COR-L47 (cell line): ENCODE measurements at places on chromosomes 11 and 22.

GRCh38 chr22:39873965-39874364 is 19.6 kb downstream of the ENTHD1 start:
- DNase-seq: no peak

DNA sequence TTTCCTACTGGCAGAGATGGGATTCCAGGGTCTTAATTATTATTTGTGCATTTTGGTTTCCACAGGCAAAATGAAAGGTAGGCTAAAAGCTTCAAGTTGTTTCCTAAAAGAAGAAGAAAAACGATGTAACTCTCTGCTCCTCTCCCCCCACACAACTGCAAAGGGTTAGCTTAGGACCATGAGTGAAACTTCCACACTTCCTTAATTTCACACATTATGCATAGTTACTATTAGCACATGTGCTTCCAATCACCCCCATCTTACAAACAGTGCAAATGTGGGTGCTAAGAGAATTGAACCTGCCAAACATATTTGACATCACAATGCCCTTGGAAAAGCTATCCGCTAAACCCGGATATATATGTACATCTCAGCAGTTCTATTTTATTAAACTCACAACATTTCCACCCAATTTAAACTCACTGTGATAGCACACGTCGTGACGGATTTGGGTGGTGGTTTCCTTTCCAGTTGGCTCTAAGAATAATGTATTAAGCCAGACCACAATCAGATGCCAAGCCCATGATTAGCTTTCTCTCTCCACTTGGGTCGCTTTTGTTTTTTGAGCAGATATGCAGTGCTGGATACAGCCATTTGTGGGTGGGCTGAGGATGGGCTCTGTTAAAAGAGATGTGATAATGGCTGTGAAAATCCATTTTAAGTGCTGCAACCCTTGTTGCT is 245.0 kb upstream of the POU2AF2 start:
- no peak for DNase-seq

DNA sequence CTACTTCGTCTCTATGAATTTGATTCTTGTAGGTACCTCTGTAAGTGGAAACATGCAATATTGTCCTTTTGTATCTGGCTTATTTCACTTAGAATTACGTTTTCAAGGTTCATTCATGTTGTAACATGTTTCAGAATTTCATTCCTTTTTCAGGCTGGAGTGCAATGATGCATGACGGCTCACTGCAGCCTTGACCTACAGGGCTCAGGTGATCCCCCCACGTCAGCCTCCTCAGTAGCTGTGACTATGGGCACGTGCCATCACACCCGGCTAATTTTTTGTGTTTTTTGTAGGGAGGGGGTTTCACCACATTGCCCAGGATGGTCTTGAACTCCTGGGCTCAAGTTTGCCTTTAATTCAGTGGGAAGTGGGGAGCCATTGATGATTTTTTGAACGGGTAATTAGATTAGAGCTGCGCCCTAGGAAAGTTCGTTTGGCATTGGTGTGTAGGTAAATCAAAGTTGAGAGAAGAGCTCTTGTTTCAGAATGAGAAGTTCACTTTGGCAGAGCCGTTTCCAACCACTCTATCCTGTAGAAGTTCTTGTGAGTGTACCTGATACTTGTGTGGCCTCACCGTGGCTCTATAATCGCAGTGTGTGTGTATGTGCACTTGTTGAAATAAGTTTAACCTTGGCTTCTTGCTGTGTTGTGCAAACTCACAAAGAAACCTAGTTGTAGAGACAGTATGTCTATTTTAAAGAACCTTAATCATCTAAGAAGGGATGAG is 115.9 kb downstream of the NAV2 start:
- no peak for DNase-seq

- no peak for DNase-seq
Measured at GRCh38 chr11:15557457-15558230, 442.9 kb downstream of the INSC start.

- no peak for DNase-seq
Measured at GRCh38 chr11:113496026-113496651, 20.9 kb upstream of the DRD2 start.

DNA sequence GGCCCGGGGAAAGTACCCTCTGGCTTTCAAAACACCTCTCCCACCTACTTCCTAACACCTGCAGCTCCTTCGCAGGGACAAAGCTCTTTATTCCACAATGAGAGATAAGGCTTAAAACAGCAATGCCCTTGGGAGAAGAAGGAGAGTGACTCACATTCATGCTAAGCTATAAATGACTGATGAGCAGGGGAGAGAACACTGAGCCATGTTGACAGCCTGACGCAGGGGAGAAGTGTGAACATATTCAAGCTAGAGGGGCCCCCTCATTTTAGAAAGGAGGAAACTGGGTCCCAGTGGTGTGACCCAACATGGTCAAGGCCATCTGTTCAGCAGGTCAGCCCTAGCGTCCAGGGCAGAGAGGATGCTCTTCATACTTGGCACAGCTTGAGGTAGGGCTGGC is 171.8 kb downstream of the DSCAML1 start:
- DNase-seq: no peak

GRCh38 chr11:61041755-61042518 is 60.4 kb upstream of the CD5 start:
- DNase-seq: peak; percentile 84

DNA sequence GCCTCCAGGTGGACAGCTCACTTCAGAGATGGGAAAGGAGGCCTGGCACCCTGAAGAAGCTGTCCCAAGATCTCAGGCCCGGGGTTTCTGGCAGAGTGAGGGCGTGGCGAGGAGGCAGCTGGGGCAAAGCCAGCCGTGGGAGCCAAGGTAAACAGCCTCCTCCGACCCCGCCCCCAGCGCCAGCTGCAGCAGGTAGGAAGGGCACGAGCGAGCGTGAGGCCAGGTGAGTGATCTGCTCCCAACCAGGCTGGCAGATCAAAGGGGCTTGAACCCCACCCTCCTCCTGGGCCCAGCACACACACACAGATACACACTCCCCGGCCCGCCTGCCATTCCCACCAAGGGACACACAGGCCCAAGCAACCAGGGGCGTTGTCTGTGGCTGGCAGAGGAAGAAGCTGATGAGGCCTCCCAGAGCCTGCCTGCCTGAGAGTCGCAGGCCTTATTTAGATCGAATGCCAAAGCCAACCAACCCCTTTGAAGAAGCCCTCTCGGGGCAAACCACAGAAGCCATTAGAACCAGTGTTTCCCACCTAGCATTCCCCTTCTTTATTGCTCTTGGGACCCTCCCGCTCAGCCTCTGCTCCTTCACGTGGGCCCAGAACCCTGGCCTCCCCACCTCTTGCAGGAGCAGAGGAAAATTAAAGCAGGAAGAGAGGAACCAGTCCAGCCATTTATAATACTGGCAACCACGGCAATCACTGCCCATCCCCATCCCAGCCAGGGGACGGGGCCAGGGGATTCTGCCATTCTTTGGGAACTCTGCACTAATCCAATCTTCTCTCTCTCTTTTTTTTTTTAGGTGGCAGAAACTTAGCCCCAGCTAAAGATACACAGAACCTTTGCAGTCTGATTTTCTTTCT is 5.0 kb downstream of the PDGFB start:
- peak; percentile 81 for DNase-seq

DNA sequence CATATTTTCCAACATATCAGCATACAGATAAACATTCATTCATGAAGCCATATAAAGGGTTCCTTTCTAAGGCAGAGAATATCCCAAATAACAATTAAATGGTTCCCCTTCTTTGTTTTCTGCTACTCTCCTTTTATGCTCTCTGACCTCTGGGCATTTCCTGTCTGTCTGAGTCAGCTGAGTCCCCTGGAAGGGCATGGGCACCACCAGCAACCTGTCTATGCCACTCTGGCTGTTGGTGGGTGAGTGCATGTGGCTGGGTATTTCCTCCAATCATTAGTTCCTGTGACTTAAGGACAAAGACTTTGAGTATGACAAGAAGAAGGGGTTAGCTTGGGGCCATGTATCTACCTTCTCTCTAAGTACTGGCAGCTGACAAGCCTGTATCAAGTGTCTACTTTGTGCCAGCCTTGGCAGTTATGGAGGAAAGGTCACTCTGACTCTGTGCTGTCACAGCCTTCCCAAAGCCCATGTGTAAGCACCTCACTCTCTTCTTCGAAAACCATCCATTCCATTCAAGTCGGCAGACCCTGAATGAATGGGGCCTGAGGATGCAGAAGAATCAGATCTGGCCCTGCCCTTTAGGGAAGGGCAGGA is 86.3 kb upstream of the PHOX2A start:
- no peak for DNase-seq

DNA sequence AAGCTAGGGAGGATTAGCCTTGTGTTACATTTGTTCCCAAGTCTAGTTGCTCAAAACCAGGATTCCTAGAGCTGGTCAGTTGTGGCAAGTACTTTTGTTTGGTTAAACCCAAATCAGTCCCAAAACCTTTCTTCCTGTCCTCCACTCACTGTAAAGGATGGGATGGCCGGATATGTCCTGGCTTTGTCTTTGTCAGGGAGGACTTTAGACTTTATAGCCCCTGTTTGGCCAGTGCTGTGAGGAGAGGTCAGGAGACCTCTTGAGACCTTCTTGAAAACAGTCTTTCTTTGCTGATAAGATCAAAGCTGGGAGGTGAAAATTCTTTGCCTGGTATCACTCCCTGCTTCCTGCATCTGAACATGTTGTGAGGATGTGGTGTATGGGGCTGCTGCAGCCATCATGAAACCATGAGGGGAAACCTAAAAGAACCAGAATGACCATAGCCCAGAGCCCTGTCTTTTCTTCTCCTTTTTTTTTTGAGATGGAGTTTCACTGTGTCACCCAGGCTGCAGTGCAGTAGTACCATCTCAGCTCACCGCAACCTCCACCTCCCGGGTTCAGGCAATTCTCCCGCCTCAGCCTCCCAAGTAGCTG is 43.6 kb upstream of the FTH1 start:
- no peak for DNase-seq

- no peak for DNase-seq
Measured at GRCh38 chr11:113874096-113874495, 1.3 kb downstream of the USP28 start.

DNA sequence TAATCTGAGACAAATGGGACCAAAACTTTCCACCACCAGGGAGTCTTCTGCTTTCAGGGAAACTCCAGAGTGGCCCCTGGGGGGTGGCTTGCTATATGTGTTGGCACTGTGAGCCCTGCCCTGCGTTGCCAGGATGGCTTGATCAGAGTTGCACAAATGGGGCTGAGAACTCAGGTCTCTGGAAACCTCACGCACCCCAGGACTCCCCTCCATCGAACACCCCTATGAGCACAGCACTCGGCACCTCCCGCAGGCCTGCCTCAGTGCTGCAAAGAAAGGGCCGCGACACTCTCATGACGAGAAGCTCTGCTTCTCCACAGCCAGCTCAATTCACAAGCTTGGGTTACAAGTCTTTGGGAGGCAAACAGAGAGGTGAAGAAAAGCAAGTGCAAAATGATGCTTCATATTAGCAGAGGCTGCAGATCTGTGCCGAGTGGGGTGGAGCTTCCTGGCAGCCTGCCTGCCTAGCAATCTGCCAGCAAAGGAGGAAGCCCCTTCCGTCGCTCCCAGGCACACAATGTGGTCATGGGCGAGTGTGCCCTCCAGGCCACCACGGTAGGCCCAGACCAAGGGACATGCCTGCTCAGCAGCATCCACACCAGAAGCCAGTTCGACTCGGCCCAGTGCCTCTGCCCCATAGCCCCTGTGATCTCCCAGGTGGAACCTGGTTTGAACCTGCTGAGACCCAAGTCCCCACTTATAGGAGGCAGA is 55.7 kb downstream of the MYH9 start:
- DNase-seq: no peak

DNA sequence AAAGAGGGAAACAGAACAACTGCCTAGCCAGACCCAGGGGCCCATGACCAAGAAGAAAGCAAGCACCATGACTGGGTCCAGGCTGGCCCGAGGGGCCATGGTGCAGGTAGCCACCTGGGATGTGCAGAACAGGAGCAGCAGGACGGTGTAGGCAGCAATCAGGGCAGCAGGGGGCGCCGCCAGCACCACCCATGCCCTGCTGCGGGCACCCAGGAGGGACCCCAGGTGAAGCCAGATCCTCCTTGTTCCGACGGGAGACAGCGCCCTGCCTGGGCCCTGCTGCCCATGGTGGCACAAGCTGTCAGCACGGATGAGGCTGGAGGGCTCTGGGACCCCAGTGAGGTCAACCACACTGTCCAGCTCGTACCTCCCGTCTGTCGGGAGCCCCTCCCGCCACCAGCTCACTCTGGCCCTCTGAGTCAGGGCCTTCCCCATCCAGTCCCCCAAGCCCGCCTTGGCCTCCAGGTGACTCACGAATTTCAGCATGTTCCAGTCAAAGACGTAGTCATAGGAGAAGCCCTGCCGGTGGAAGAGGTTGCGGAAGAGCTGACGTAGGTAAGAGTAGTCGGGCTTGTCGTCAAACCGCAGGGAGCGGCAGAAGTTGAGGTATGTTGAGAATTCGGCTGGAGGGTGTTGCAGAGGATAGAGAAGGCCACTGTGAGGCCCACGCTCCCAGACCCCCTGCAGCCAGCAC is 18.8 kb downstream of the CSNK1E start:
- DNase-seq: no peak

DNA sequence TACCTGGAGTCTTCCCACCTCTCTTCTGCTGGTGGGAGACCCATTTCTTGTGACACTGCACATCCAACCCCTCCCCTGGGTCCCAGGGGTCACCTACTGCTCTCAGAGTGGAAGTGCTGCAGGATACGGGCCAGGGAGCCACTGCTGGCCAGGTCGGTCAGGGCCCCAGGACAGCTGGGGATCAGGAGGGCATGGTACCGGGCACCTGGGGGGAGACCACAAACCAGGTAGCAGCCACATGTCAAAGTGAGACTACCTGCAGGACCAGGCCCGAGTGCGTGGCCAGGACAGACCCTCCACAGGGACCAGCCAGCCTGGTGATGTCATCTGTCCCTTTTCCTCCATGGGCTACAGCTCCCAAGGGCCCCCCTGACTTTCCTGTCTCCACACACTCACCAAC is 3.9 kb downstream of the GATD1 start:
- DNase-seq: no peak

GRCh38 chr11:84524422-84525051 is 1102.6 kb downstream of the DLG2 start:
- no peak for DNase-seq

DNA sequence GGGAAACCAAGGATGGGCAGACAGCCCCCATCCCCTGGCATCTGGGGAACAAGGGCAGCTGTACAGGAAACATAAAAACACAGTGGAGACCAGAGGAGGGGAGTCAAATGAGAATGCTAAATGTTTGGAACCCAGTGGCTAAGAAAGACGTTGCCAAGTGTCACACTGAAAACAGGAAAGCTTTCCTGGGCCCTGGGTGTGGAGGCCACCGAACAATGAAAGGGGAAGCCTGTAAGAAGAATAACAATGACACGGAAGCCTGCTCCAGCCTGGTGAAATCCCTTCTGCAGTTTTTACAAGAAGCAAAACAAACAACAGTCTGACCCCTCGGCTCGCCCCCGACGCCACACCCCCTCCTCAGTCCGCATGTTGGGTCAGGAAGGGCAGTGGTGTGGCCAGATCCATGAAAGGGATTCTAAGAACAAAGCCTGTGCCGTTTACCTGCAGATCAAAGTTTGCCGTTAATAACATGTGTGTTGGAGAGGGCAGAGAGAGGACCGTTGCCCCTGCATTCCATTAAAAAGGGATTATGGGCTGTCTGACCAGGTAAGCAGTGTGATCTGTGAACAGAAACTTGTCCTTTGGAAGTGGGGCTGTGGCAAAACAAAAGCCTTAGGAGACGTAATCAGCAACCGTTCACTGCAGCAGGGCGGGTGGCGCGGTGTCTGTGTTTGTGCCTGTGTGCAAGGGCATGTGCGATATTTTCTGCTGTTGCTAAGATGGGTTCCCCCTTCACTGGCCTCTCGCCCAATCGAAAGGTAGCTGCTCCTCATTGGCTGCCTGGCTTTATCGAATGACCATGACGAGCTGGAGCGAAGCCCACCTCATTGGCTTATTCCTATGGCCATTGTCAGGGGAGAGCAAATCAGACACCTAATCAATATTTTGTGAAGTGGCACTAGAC is 113.7 kb upstream of the BLID start:
- no peak for DNase-seq

GRCh38 chr11:46984987-46985386 is 48.4 kb downstream of the CSTPP1 start:
- DNase-seq: no peak
